ENCODE measurements at places on chromosomes 3 and 15.

DNA sequence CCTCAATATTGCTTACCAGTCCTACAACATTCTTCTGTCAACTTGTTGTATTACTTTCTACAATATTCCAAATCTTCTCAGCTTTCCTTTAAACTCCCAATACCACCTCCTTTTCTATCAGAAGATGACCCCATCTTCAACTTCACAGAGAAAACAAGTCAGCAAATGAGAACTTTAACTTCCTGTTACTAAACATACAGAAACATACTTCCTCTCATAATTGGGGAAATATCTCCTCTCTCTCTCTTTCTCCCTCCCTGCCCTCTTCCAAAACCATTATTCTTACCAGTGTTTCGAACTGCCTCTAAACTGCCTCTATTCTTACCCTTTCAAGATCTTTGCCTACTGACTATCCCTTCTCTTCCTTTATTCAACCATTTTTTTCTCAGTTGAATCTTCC is 1.8 kb upstream of the SNAP23 start:
- no peak for DNase-seq

GRCh38 chr3:138923531-138923994 is 23.4 kb downstream of the FOXL2 start:
- DNase-seq, result no peak

DNA sequence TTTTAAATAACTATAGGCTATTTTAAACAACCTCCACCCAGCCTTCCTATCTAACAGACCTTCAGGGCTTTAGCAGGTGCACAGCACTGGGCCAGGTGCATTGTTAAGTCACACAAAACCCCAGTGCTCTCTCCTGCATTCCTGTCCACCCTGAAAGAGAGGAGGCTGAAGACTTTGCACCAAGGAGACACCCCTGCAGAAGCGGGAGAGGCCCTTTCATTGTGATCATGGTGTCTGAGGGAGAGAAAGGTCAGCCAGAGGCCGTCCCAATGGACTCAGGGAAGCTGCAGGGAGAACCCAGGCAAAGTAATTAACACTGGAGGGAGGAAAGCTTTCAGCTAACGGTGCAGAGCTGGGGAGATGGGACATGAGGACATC is 5.2 kb downstream of the LRIG1 start:
- DNase-seq, result no peak

GRCh38 chr3:18758047-18758704 is 333.0 kb upstream of the SATB1 start:
- no peak for DNase-seq

GRCh38 chr15:87193481-87193880 is 1063.1 kb downstream of the NTRK3 start:
- no peak for DNase-seq

- peak; percentile 1 for DNase-seq
These were observed 62.8 kb upstream of the CMTM8 start for GRCh38 chr3:32175607-32176197.

- DNase-seq, result no peak
These were observed 283.7 kb downstream of the NLGN1 start for GRCh38 chr3:173681188-173681678.

- DNase-seq, result no peak
These were observed 46.2 kb downstream of the C3orf38 start for GRCh38 chr3:88195951-88196434.

DNA sequence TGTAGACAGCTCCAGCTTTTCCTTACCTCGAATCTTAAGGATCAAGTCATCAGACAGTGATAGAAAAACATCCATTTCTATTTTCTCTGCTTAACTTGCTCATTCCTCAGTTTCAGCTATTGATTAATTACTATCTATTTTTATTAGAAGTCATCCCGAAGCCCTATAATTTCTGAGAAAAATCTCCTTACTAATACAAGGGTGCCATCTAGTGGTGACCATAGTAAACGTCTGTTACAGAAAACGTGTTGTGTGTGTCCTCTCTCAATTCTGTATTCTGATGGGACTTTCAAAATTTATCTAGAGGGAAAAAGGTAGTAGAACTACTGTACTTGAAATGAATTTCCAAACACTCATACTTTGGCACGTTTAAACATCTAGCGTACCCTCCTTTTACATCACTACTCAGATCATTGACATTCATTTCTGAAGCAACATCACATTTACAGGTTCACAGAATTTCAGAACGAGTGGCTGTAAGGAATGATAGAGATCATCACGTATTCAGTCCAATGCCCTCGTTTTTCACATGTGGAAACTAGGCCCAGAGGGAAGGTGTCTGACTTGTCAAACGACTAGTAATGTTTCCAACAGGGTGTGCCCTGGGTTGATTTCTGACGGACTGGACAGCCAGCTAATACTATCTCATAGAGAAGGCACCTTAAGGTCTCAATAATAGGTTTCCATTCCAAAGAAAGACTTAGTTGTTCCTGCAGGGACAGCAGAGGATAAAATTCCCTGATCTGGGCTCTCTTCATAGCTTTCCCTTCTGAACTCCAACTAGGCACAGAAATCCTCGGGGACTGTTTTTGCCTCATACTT is 25.6 kb downstream of the HACD2 start:
- no peak for DNase-seq

All from amygdala (tissue), 56 donors.